ENCODE measurements at places on chromosomes 16 and 17.

GRCh38 chr16:13919683-13920509, at the start of gene ERCC4:
Gene ERCC4 (plus strand): TSS chr16:13920154. CDS start chr16:13920166, 12 bp downstream.
- DNase-seq: peak; percentile 95

- DNase-seq: no peak
Measured at GRCh38 chr17:36127199-36127893, 23.7 kb downstream of the CCL4 start.

- DNase-seq: no peak
Measured at GRCh38 chr16:23575834-23576233, 18.3 kb downstream of the UBFD1 start.

DNA sequence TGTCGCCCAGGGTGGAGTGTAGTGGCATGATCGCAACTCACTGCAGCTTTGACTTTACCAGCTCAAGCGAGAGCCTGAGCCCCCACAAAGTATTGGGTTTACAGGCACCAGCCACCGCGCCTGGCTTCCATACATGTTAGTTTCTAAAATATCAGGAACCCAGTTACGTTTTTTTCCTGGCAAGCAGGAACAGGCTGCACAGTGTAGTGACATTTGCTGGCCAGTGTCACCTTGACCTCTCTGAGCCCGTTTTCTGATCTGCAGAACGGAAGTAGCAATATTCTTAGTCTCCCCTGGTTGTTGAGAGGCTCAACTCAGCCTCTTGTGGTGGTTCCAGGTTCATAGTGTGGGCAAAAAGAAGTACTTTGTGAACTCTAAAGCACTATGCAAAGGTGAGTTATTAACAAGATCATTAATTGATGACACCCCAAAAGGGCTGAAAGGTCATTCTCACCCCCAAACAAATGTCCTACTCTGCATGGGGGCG, 15.6 kb downstream of the IGF2BP1 start:
- no peak for DNase-seq

- DNase-seq: no peak
Measured at GRCh38 chr16:49467540-49468372, 94.2 kb downstream of the C16orf78 start.

DNA sequence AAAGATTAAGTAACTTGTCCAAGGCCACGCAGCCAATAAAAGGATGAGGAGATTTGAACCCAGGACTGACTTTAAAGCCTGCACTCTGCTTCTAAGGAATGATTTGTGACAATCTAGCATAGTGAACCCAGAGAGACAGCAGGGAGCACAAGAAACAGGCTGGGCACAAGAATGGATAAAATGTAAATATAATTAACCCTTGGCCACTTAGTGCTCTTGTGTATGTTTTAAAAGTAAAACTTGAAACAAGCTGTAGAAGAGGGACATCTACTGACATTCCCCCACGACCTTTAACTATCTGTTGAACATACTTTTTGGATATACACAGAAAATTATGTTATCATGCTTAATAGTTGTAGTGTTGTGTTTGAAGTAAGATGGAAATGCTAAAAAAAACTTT, 141.9 kb upstream of the PMFBP1 start:
- DNase-seq: no peak

GRCh38 chr17:2814049-2814448, 17.8 kb downstream of the RAP1GAP2 start:
- no peak for DNase-seq

DNA sequence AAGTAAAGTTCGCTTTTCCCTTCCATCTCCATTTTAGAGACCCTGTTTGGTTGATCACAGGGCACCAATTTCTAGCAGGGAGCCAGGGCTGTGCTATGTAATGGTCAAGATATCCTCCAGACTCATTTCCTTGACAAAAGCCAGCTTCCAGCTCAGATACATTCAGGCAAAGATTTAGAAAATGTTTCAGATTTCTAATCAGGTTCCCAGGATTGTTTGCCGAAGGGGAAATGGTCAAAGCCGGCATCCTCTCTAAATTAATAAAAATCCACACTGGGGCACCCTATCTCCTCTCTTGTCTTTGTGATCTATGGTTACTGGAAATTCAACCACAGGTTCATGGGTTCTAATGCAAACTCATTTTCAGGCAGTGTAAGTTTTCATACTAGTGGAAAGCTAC, 686.8 kb upstream of the KIF2B start:
- no peak for DNase-seq

GRCh38 chr17:57751348-57751971, 6.4 kb upstream of the CCDC182 start:
- DNase-seq: peak; percentile 20
